GM19239 (cell line): ENCODE measurements at places on chromosomes 4 and X.

GRCh38 chrX:123736333-123736921, 3.6 kb upstream of the THOC2 start:
- no peak for DNase-seq

GRCh38 chr4:7750523-7750922, 189.1 kb downstream of the AFAP1 start:
- no peak for DNase-seq

DNA sequence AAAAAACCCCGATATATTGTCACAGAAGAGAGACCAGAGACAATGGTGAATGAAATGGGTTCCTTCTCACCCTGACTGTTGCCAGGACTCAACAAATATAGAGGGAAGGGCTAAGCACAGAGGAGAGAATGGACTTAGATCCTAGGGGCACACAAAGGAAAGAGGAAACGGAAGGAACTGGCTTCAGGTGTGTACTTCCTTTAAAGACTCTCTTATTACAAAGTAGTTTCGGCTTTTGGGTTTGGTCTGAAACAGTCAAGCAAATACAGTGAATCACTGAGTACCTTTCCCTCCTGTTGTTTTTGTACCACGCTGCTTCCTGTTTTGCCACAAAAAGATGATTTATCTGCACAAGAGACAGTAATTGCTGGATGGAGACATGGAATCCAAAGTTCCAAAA, 46.1 kb upstream of the S100G start:
- no peak for DNase-seq

- DNase-seq, result no peak
Measured at GRCh38 chr4:140688711-140689598, 67.2 kb downstream of the TBC1D9 start.

GRCh38 chr4:184281231-184282139, 63.8 kb upstream of the ENPP6 start:
- no peak for DNase-seq

GRCh38 chr4:15992167-15992485, 29.2 kb upstream of the FGFBP2 start:
- no peak for DNase-seq

- DNase-seq, result no peak
Measured at GRCh38 chrX:149950681-149951080, 12.4 kb upstream of the EOLA2 start.

- no peak for DNase-seq
Measured at GRCh38 chr4:108148316-108148715, 20.4 kb downstream of the LEF1 start.

DNA sequence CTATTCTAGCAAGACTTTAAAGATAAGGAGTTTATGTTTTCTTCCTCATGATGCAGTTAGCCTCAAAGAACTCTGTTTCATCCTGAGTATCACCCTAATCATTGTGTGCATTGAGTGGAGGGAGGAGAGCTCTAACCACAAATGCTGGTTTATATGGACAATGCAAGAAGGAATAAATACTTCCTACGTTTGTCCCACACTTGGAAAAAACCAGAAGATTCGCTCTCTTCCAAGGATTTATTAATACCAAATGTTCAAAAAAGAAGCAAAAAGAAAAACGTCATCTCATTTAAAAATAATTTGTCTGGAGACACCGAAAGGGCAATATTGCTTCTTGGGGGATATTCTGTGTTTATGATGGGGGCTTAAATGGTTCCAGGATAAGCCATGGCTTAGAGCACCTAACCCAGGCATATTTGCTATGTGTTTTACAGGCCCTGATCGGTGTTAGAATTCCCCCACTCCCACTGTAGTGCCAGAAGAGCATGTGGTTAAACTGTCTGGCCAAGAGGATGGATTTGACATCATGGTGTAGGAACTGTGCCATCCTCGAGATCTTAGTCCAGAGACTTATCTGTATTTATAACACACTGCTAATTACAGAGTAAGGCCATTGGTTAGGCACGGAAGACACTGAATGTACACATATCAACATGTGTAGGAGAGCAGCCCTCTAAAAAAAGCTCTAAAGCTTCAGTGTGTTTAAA, 227.2 kb downstream of the ANK2 start:
- no peak for DNase-seq

GRCh38 chr4:131302108-131302507, 1847.0 kb upstream of the PCDH10 start:
- DNase-seq, result no peak

GRCh38 chr4:47383829-47384427, 79.6 kb downstream of the COMMD8 start:
- no peak for DNase-seq

DNA sequence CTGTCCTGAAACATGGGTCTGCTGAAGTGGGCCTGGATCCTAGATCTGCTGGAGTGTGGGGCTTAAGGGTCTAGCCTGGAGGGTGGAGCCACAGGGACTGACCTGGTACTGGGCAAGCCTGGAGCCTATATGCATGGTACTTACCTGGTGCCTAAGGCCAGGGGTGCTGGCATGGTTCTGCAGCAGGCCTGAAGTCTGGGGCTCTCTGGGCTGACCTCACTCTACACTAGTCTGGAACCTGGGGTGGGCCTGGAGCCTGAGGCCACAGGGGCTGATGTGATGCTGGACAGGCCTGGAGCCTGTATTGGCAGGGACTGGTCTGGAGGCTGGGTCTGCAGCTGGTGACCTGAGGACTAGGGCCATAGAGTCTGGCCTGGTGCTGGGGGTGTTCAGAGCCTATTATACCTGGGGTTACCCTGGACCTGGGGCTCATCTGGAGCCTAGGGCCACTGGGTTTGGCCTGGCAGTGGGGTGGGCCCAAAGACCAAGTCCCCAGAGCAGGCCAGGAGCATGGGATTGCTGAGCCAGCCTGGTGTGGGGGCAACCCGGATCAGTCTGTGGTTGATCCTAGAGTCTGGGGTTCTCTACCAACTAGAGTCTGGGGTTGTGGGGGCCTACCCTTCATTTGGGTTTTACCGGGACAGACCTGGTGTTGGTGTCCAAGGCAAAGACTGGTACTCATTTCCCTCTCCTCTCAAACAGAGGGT, 179.6 kb downstream of the SLC4A4 start:
- no peak for DNase-seq

DNA sequence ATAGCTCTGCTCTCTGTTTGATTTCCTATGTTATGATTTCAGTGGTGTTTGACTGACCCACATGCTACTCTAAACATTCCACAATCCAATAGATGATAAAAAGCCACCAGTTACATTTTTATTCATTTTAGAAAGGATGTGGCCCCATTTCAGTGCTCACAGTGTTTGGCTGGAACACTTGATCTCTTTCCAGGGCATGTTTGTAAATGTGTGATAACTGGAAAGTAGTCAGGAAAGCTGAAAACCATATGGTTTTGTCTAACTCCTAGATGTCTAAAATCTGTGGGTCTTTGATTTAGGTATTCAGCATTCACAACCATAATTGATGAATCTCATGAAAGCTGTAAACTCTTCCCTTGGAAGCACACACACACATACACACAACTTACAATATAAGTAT, 904.9 kb upstream of the AGA start:
- DNase-seq, result no peak

- DNase-seq, result no peak
Measured at GRCh38 chr4:87240341-87240740, 19.9 kb upstream of the KLHL8 start.

DNA sequence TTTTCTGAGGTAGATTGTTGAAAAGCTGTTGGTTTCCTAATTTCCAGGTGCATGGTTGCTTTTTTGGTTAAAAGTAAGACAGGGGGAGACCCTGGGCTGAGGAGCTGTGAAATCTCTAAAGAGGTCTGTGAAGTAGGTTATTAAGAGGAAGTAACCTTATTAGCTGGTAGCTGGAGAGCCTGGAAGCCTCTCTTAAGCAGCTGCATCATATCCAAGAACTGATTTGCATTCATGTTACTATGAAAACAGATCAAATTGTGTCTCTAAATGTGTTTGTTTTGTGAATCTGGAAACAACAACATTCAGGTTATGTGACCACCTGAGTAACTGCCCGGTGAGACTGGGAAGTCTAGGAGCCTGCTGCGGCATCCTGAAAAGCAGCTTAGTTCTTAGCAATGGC, 54.1 kb downstream of the ARHGAP10 start:
- no peak for DNase-seq

GRCh38 chr4:89288430-89288829, 19.2 kb downstream of the GPRIN3 start:
- DNase-seq, result no peak

GRCh38 chrX:26952213-26952612, 510.9 kb downstream of the PPP4R3C start:
- no peak for DNase-seq

DNA sequence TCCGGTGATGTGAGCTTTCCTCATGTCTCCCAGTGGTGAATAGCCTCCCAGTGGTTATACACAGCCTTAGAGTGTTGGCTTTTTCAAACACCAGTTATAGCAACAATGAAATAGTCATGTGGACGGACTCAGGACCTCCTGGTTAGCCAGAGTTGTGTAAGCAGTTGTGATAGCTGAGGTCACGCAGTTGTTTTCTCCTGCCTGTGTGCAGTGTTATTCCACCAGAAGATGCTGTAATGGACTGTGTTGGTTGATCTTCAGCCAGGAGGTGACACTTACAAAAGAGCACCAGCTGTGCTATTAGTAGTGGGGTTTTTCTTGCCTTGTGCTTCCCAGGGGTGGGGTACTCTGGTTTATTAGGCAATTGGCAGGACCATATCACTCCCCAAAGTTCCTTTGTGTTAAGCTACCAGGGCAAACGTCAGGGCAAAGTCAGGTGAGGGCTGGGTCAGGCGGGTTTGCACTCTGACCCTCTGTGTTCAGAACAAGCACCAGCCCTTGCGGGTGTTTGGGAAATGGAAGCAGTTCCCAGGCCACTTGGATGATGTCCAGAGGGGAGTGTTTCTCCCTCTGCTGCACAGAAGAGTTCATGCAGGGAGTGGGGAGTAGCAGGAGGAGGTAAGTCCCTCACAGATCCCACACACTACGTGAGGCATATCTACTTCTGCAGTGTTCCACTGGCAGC, 252.6 kb downstream of the TMEM47 start:
- DNase-seq, result no peak

GRCh38 chrX:75301060-75301459, 27.2 kb downstream of the UPRT start:
- no peak for DNase-seq

- DNase-seq, result no peak
Measured at GRCh38 chr4:10781805-10782204, 97.2 kb upstream of the CLNK start.
